CD4-positive, alpha-beta T cell treated with Interleukin-17A for 4 hours (primary cell): ENCODE measurements at places on chromosomes 12 and 14.

DNA sequence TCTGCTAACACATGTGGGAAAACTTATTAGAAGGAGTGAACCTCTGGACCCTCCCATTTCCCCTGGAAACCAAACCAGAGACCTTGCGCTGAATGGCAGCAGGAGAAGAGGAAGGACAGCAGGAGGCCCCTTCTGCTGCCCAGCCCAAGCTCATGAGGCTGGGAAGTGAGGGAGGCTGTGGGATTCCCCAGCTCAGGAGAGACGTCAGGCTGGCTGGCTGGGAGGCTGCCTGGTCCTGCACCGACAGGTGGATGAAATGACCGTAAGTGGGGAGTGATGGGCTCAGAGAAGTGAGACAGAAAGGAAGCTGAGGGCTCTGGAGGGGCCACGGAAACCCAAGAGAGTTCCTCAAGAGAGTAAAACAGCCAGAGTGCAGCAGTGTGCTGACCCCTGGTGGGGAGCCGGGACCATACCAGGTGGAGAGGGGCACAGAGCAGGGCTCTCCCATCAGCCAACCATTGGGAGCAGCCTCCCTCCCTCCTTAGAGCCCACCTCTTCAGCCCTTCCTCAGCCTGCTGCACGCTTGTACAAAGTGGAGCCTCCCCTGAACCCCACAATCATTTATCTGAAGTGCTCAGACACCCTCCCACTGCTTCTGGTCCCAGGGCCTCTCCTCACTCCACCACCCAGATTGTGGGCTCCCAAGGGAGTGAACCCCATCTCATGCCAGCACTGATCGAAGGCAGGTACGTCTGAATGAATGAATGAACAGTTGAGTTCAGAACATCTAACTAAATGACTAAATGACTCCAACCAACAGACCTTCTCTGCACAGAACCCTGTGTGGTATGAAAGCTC is 14.0 kb downstream of the TAMALIN start:
- peak; percentile 80 for DNase-seq

DNA sequence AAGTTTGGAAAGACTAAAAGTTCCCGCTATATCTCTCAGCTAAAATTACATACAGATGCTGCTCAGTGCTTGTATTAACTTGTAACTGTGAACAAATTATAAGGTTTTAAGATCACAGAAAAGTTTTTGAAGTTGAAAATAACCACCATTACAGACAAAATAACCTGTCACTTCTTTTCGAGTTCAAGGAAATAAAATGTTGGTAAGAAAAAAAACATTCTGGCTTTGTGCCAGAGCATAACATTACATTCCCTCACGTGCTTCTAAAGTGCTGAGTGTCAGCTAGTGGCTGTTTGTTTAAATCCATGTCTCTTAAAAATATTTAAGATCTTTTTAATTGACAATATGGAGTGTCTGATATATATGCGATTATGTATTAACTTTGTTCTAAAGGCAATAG is 27.2 kb upstream of the ADAMTS20 start:
- no peak for DNase-seq

- DNase-seq, result no peak
These were observed 2.0 kb downstream of the RFLNA start for GRCh38 chr12:124296916-124297351.

- no peak for DNase-seq
These were observed 1.7 kb upstream of the RAD52 start for GRCh38 chr12:951176-951575.

GRCh38 chr12:77314378-77315052 is 249.1 kb upstream of the E2F7 start:
- DNase-seq, result no peak

- no peak for DNase-seq
These were observed 97.8 kb downstream of the BCL11B start for GRCh38 chr14:99174081-99174769.

DNA sequence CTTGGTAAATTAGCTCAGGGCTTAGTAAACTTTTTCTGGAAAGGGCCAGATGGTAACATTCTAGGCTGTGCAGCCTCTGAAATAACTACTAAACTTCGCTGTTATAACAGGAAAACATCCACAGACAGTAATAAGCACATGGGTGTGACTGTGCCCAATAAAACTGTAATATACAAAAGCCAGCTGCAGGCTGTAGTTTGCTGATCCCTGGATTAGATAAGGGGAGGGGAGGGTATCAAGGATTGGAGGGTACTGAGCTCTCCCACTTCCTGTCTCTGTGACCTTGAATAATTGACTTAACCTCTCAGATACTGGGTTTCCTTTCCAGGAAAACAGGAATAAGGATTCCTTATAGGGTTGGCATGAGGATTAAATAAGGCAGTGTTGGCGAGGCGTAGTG is 81.2 kb downstream of the CCDC60 start:
- DNase-seq, result no peak

- no peak for DNase-seq
These were observed 171.4 kb downstream of the KITLG start for GRCh38 chr12:88408823-88409222.

DNA sequence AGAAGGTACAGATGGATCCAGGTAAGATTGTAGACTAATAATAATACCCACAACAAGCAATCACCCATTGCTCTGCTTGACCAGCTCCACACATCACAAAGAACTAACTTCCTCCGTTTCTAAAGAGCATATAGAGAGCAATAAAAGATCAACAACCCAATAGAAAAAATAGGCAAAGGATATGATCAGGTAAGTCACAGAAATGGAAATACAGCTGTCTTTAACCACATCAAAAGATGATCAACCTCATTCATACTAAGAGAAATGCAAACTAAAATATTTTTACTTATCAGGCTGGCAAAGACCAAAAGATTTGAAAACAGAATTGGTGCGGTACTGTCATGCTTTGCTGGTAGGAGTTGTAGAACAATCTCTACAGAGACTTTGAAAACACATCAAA is 8.9 kb downstream of the C2CD5 start:
- DNase-seq, result no peak

DNA sequence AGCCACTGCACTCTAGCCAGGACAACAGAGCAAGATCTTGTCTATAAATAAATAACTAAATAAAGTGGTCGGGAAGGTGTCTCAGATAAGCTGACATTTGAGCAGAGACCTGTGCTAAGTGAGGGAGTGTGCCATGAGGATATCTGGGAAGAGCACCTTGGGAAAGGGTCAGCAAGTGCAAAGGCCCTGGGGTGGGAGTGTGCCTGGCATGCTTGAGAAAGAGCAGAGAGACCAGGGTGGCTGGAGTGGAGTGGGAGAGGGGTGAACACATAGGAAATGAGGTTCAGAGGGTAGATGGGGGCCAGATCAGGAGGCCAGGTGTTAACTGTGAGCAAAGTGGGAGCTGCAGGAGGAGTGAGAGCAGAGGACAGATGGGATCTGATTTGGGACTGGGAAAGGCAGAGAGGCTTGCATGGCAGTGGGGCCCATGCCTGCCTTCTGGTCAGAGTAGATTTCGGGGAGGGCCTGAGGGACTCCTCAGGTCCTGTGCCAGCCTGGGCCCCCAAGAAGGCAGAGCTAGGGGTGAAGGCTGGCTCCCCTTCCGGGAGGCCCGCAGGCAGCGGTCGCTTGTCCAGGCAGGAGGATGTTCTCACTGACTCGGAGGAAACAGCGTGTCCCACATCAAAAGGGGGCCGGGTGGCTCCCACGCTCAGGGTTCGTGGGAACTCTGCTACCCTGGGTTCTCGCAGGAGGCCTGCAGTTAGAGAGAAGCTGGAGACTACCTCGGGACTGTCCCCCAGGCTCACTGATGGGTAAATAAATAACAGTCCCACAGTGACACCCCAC is 32.6 kb downstream of the DTX1 start:
- DNase-seq, result peak; percentile 66

DNA sequence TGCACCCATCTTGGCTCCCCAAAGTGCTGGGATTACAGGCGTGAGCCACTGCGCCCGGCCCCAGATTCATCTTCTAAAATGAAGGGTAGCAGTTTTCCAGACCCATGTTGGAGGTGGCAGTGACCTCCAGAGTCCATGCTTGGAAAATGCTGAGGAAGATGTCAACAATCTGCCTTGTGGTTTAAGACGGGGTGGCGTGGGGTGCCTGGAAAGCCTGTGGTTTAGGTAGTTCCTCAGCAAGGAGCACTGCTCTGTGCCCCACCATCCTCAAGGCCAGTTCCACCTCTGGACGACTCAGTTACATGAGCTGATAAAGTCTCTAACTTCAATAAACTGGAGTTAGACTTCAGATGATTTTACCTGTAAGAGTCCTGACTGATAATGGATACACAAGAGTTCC is 48.6 kb downstream of the DRAM1 start:
- no peak for DNase-seq

GRCh38 chr12:104094284-104094683 is 30.0 kb downstream of the HCFC2 start:
- DNase-seq, result no peak

GRCh38 chr12:76890151-76891143 is 11.6 kb upstream of the CSRP2 start:
- peak; percentile 60 for DNase-seq

DNA sequence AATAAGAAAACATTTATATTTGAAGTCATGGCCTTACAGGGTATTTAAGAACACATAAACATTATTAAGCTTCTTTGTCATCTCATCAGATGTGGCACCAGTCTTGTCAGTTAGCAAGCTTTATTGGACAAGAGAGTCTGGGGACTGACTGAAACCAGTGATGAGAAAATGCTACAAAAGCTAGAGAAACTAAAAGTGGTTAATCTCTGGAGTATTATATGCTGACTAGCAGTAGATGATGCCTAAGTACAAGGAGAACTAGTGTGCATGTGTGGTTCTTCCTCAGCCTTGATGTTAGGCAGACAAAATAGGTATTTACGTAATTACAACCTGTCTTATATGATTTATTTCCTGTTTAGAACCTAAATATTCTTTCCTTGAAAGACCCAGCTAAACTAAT is 176.5 kb downstream of the CPNE8 start:
- no peak for DNase-seq

GRCh38 chr12:99386907-99387306 is 260.6 kb upstream of the GARIN6 start:
- no peak for DNase-seq

DNA sequence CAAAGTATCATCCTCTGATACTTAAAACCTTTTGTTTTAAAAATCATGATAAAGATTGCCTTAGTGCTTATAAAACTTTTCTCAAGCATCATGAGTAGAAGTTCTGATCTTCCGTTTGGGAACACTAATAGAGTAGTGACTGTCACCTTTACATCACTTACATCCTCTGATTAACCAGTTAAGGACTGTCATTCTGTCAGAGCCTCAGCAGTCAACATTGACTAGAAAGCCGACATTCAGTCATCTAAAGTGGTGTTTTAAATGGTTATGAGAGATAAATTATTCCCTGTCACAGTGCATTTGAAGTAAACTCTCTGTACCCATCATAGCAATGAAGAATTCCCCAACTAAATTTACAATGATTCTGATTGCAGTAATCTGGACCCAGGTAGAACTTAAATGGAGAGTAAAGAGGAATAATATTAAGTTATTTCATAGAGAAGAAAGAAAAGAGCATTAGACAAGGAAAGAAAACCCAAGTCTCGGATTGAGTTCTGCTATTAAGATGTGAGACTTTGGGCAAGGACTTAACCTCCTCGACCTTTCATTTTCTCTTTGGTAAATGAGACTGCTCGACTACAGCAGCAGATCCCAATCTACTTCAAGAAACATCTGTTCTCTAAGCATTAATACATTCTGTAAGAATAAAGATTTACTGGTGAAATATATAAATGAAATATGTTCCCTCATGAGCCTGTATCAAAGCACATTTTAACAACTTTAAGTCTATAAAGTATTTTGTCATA is 563.9 kb upstream of the LMO3 start:
- DNase-seq, result no peak

- DNase-seq, result no peak
These were observed 15.8 kb upstream of the NPFF start for GRCh38 chr12:53523131-53523530.

DNA sequence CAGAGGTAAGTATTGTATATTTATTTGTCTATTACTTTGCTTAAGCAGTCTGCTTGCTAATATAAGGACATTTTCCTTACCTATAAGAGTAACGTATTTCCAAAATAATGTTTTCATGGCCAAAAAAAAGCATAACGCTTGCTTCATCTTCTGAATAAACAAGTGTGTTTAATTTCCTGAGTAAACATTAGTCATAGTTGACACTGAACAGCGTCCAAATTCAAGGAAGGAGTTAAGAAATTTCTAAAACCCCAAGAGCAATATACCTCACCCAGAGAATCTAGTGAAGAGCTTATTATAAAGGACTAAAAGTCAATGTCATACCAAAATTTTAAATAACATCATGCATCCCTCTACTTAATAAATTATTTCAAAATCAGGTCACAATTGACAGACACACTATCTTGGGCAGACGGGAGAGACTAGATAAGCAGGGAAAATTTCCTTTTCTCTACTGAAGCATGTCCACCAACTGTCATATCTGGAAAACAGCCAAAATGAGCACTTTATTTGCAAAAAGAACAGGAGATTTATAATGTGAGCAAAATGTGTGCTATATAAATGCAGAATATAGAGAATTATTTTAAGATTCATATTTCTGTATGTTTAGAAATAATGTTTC is 25.1 kb downstream of the ANKS1B start:
- DNase-seq, result no peak

GRCh38 chr12:50579757-50580267 is 75.0 kb downstream of the DIP2B start:
- DNase-seq, result no peak

GRCh38 chr12:96371790-96372699 is 28.2 kb downstream of the CDK17 start:
- DNase-seq, result no peak

- DNase-seq, result no peak
These were observed 315.6 kb upstream of the ATP2B1 start for GRCh38 chr12:90024262-90024661.

DNA sequence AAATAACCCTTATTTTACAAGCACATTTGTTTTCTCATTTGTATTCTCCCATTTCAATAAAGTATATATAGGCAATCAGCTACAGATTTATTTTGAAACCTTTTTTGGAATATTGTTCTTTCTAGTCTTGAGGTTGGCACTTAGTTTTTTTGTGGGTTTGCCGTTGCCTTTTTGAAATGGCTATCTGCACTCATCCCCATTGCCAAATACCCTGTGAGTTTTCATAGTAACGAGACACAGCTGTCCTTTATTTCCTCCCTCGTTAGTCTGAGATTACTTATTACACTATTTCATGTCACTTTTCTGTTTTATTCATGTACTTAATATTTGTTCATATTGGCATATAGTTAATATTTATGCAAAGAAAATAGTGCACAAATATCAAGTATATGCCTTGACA is 1104.0 kb downstream of the SLC6A15 start:
- DNase-seq, result no peak
